ENCODE measurements at places on chromosomes 4 and X. TPM values are rescaled to one million over a fixed set of nuclear protein-coding genes. Genes with fewer than 3 reads are reported as not detected.

The TKTL1 gene
- total RNA-seq = not detected

The GPRIN3 gene
- total RNA-seq = 9.3 TPM

GRCh38 chrX:40012868-40013265 lies 84.9 kb downstream of the BCOR start:
- peak; percentile 48 for DNase-seq

- DNase-seq = no peak
These were observed at the start of gene P2RY10 for GRCh38 chrX:78945186-78945912. Gene P2RY10 (plus strand): TSS chrX:78945391. CDS start chrX:78960521, 15,130 bp downstream.

DNA sequence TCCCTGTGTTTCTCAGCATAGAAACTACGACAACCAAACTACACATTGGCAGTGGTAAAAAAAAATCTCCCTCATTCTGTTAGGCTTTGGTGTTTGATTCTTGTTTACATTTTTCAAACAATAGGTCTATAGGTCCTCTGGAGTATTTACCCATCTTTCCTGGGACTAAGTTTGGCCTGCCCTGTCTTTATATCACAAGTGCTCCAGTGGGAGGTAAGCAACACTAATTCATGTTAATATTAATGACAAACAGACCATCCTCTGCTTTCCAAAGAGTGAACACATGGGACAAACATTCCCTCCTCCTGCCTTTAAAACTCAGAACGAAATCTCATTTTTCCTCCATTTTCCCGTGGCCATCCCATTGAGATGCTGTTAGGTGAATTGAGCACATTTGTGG lies 514.1 kb upstream of the INTU start:
- no peak for DNase-seq

DNA sequence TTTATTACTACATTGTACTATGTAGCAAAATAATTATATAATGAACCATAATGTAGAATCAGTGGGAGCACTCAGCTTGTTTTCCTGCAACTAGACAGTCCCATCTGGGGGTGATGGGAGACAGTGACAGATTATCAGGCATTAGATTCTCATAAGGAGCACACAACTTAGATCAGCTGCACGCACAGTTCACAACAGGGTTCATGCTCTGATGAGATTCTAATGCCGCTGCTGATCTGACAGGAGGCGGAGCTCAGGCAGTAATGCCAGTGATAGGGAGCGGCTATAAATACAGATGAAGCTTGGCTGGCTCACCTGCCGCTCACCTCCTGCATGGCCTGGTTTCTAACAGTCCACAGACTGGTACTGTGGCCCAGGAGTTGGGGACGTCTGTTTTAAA lies 199.2 kb downstream of the MAB21L2 start:
- DNase-seq = no peak
